Panc1 (cell line): ENCODE measurements at places on chromosomes 11 and 22. TPM values are rescaled to one million over a fixed set of nuclear protein-coding genes. Genes with fewer than 3 reads are reported as not detected.

Gene GLYAT
- total RNA-seq, result not detected

Gene DEUP1
- not detected for total RNA-seq

Gene KCTD17
- 32.7 TPM for total RNA-seq

Gene MPZL3
- total RNA-seq, result 1.0 TPM

Gene FBLN1
- 143 TPM for total RNA-seq

Gene SLC5A4
- not detected for total RNA-seq

Gene APOA5
- 0.39 TPM for total RNA-seq

Gene DDTL
- total RNA-seq, result not detected

Gene TTC36
- 1.2 TPM for total RNA-seq

Gene KCNK7
- 0.69 TPM for total RNA-seq

DNA sequence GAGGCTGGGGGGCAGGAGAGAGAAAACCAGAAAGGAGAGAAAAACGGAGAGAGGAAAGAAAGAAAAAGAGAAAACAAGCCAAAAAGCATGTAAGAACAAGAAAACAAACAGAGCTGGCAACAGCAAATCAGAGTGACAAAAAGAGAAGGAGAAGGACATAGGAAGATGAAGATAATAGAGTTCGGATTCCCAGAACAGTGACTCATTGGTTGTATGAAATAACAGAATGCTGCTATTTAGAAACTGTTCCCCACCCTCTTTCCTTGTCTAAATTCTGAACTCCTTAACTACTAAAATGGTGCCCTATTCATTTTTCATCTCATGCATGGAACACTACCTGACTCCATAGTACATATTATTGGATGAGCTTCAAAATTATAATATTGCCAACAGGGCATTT is 317.4 kb downstream of the C11orf87 start:
- no peak for DNase-seq

- DNase-seq, result no peak
Observed at GRCh38 chr11:69475866-69476471, 5.5 kb upstream of the LINC01488 start.

GRCh38 chr11:115407496-115407895 is 96.7 kb downstream of the CADM1 start:
- no peak for DNase-seq

- no peak for DNase-seq
Observed at GRCh38 chr11:93870616-93871015, 20.2 kb upstream of the VSTM5 start.

DNA sequence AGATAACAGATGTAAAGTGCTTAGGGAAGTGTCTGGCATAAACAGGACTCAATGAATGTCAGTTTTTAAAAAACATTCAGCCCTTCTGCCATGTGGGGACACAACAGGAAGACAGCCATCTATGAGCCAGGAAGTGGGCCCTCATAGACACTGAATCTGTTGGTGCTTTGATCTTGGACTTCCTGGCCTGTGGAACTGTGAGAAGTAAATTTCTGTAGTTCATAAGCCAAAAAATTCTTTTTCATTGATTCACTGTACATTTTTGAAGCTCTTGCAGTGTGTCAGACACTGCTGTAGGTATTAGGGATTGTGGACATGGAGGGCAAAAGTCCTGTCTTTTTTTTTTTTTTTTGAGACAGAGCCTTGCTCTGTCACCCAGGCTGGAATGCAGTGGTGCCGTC is 188.6 kb downstream of the HIPK3 start:
- DNase-seq, result no peak

- DNase-seq, result no peak
Observed at GRCh38 chr11:10895285-10895684, 37.4 kb upstream of the ZBED5 start.

- no peak for DNase-seq
Observed at GRCh38 chr22:40748388-40749355, 69.4 kb downstream of the MCHR1 start.

DNA sequence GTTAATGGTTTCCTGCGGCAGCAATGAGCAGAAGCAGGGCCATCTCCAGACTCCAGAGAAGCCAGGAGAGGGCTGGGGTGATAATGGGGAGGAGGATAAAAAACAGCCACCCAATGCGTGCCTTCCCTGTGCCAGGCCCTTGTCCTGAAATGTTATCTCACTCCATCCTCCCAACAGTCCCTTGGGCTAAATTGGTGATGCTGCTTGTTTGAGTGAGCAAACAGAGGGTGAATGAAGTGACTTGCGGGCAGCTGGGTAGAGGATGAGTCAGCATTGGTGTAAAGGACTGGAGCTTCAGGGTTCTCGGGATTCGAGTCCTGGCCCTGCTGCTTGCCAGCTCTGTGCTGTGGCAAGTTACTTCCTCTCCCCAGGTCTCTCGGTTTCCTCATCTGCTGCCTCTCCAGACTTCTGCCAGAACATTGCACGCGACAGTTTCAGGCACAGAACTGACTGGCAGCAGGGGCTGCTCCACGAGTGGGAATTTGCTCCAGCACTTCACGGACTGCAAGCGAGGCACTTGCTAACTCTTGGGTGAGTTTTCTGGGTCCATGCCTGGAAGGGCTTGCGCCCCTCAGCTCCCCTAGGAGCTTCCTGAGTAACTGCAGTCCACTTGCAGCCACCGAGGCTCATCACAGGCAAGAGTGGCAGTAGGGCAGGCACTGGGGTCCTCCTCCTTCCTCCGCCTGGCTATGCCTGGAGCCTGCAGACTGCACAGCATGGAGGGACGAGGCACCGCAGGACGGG is at the start of gene P2RY6:
Gene P2RY6 (plus strand): TSS at position 403 of the 744 bp plus-strand sequence. CDS start 24,181 bp downstream, outside the sequence.
- DNase-seq, result no peak

DNA sequence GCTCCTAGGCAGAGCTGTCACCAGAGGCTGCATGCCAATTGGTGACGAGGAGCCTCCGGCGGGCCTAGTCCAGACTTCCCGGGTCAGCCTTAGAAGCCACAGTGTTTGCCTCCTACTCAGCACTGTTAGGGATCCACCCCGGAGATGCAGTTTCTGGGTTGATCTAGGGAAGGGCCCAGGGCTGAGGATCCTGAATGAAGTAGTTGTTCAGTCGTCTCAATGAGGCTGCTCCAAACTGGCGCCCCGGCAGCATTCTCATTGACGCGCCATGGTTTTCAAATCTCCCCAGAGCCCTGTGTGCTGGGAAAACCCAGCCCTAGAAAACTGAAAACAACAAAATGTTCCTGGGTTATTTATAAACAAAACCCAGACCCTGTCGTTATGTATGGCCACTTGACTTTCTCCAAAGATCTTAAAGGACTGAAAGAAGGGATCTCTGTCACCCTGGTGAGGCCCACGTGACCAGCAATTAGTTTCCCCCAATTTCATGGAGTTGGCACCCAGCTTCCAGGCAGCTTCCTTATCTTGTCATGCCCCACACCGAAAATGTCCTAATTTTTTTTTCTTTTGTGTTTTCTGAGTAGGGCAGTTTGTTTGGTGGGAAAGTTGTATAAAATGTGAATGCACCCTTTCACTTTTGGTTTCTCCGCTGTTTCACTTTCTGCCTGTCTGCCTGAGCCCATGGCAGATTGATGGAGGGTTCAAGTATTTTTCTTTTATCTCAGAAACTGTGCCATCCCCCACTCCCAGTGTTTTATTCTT is 2.0 kb upstream of the EHD1 start:
- DNase-seq, result no peak

- no peak for DNase-seq
Observed at GRCh38 chr11:34827228-34827627, 89.0 kb downstream of the APIP start.

- no peak for DNase-seq
Observed at GRCh38 chr11:126407101-126407521, 51.6 kb downstream of the ST3GAL4 start.

DNA sequence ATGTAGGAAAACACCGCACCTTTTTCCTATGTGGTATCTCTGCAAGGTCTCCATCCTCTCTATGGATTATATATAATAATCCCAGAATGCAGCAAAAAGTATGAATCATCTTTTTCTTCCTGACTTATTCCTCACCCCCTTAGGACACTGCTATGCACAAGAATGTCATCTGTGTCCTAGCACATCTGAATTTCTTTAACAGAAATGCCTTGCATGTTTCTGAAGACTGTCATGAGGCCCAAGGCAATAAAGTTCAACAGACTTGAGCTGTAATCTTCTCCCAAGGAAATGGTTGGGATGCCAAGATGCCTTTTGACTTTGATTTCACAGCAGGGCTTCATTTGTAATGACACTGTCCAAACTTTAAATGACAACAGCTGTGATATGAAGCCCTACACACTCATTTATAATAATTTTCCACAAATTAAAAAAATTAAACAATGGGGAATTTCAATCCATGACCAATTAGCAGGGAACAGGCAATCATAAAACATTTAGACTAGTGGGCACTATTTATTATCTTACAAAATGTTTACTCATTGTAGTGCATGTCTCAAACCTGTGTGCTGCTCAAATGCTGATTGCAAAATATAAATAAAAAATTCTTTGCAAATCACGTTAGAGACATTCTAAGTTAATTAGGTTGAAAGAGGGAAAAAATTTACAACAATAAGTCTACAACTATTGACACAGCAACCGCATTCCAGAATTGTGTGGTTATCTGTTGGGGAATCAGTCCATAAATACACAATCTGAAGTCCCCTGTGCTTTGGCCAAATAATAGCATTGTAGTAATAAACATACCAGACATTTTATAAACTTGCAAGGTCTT is 242.3 kb downstream of the SWAP70 start:
- DNase-seq, result peak; percentile 81

- DNase-seq, result no peak
Observed at GRCh38 chr11:22555881-22556280, 69.7 kb downstream of the FANCF start.

DNA sequence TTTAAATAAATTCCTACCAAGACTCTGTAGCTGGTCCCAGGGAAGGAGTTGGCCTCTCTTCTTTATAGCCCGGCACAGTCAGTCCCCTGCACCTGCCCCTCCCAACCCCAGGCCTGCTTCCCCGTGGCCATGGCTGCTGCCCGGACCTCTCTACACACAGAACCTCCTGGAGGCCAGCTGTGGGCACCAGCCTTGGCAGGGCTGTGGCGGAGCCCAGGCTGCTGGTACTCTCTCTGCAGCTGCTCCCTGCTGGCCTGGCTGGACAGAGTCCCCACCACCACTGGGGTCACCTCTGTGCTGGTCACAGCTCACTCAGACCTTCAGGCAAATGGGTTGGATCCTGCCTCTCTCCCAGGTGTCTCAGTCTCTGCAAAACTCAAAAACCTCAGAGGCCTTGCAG is 69.3 kb downstream of the LRP5 start:
- no peak for DNase-seq

GRCh38 chr11:109785198-109785597 is 308.0 kb upstream of the ZC3H12C start:
- DNase-seq, result no peak

DNA sequence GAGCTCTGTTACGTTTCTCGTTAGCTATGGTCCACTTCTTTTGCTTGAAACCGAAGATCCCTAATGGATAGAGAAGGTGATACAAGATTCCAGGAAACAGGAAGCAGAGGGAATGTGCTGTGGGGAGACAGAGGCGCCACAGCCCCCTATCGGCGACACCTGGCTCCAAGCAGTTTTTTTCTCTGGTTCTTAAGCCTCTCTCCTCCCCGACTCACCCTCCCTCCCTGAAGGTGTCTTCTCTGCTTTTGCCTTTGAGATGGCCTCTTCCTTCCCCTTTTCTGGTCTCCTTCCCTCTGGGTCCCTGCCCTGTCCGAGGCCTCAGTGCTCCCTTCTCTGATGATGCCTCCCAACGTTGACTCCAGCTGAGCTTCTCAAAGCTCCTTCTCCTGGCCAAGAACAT is 14.2 kb upstream of the APOBEC3A start:
- DNase-seq, result no peak

GRCh38 chr22:37190262-37190780 is 2.3 kb upstream of the C1QTNF6 start:
- DNase-seq, result no peak

- DNase-seq, result no peak
Observed at GRCh38 chr22:19621373-19622060, 92.8 kb upstream of the SEPTIN5 start.

DNA sequence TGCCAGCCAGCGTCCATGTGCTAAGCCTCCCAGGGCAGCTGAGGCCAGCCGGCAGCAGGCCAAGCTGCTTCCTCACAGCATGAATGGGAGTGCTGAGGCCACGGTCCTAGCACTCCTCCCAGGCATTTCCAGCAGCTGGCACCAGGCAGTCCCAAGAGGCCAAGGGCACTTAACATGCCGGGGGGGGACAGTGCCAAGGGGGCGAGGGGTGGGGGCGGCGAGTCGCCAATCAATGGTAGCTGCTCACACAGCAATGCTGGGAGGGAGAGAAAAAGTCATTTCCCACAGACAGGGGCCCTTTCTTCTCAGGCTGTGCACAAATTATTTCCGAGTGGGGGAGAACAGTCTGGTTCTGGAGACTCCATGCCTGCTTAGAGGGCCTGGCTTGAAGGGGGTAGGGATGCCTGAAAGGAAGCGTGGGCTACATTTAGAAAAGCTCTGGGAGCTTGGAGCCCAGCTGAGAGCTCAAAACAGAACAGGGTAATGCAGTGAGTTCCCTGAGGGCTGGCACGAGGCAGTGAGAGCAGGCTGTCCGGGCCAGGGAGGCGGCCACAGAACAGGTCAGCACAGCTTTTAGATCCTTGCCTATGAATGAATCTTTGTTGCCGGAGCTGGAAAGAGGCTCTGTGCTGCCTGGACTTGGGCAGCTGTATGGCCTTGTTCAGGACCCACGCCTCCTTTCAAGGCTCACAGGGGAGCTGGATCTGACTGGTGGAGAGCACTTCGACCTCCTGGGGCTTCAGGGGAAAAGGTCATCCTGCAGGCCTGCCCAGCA is 14.4 kb upstream of the TBC1D10A start:
- DNase-seq, result no peak

DNA sequence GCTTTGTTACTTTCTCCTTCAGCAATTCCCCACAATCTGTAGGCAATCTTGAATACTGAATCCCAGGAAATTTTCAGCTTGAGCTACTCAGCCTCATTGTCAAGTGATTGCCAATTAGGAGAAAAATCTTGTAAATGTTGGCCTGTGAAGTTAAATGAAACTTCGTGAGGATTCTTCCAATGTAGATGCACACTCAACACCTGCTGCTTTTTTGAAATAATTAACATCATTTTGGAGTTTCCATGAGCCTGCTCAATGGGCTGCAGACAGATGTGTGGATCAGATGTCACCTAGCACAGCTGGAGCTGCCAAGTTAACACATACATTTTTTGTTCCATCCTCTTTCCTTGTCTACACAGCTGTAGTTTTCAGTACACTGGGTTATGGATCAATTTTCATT is 645.6 kb upstream of the LUZP2 start:
- no peak for DNase-seq

- no peak for DNase-seq
Observed at GRCh38 chr11:20762116-20762844, 92.9 kb downstream of the NELL1 start.

GRCh38 chr11:111469200-111469599 is 43.0 kb downstream of the BTG4 start:
- DNase-seq, result no peak
